ENCODE measurements at places on chromosomes 5 and 9.

- no peak for DNase-seq
These were observed 58.6 kb downstream of the VCAN start for GRCh38 chr5:83530193-83530592.

DNA sequence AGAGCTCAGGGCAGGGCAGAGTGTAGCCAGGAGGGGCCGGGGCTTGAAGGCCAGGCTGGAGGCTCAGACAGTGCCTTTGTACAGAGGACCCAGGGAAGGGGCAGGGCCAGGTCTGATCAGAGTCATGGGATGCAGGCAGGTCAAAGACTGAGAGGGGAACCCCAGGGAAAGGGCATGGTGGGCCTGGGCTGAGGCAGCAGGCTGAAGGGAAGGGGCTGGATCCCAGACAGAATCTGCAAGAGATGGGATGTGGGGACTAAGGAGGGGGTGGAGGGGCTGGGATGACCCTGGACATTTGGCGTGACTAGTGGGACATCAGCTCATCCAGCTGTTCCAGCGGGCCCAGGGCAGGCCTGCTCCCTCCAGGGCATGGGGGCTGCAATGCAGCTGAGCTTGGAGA lies 15.5 kb upstream of the MRNIP start:
- DNase-seq = no peak

DNA sequence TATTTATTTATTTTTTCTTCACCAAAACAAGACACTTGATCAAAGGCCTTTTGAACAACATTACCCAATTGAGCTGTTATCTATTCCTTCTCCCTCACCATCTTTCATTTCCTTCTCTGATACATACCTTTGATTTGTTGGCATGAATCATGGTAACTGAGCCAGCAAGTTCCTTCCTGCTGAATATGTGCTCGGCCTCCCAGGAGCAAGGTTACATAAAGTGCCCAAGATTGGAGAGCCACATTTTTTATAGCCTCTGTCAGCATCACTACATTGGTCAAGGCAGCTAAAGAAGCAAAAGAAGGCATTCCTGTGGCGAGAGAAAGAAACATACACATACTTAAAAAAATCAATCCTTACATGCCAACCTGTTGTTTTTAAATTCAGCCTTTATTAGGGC lies 369.6 kb downstream of the CYLC2 start:
- DNase-seq = no peak

GRCh38 chr9:92439921-92440750 lies 15.9 kb upstream of the OMD start:
- no peak for DNase-seq

DNA sequence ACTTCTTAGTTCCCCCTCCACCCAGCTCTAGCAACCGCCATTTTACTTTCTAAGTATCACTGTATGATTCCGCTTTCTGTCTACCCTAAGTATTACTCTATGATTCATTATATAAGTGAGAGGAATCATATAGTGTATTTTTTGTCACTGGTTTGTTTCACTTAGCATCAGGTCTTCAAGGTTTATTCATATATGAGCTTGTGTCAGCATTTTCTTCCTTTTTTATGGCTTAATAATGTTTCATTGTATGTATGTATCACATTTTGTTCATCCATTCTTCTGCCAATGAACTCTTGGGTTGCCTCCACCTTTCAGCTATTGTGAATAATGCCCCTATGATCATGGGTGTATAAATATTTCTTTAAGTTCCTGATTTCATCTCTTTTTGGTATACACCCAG lies 222.8 kb downstream of the SNCAIP start:
- no peak for DNase-seq

DNA sequence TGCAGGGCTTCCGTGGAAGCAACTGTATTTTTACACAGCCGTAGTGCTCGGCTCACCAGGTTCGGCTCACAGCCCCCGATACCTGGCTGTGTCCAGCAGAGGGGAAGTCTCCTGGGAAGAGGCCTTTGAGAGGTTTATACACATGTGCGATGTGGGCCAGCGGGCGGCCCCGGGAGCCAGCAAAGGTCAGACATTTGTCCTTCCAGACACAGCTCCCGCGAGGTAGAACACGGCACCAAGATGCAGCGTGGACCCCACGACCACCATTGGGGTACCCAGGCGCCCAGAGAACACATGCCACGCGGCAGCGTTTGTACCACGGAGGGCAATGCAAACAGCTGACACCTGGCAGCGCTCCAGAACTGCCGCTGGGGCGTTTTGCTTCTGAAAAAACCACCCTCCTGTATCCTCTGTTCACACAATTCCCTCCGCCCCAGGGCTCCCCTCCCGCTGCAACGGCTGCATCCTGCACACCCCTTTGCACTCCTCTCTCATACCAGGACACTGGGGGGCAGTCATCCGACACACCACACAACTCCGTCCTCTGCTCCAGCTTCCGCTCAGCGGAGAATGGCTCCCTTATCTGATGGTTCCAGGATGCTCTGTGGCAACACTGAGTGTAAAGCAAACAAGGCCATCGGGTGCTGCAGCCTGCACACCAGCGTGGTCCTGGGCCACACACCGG lies 235.3 kb downstream of the SYK start:
- DNase-seq = peak; percentile 78

GRCh38 chr5:175902026-175902425 lies 30.6 kb downstream of the CPLX2 start:
- no peak for DNase-seq

GRCh38 chr9:124292696-124293593 lies 35.2 kb downstream of the NEK6 start:
- no peak for DNase-seq

GRCh38 chr9:136902259-136902821 lies 16.0 kb downstream of the TRAF2 start:
- DNase-seq = no peak

All from WTC11 (cell line).